ENCODE measurements at places on chromosomes 16 and 17. TPM values are rescaled to one million over a fixed set of nuclear protein-coding genes. Genes with fewer than 3 reads are reported as not detected.

The ZG16B gene
- 1.5 TPM for total RNA-seq

The CFAP97D1 gene
- total RNA-seq, result not detected

The CEMP1 gene
- total RNA-seq, result 0.74 TPM

The RND2 gene
- total RNA-seq, result 7.1 TPM

The SLFN14 gene
- total RNA-seq, result not detected

Data from type B pancreatic cell (in vitro differentiated cells).